Inflammatory macrophage (primary cell): ENCODE measurements at places on chromosomes 7 and 10.
A peak's percentile ranks its signal among the peaks of the same experiment; 100 is the strongest.

DNA sequence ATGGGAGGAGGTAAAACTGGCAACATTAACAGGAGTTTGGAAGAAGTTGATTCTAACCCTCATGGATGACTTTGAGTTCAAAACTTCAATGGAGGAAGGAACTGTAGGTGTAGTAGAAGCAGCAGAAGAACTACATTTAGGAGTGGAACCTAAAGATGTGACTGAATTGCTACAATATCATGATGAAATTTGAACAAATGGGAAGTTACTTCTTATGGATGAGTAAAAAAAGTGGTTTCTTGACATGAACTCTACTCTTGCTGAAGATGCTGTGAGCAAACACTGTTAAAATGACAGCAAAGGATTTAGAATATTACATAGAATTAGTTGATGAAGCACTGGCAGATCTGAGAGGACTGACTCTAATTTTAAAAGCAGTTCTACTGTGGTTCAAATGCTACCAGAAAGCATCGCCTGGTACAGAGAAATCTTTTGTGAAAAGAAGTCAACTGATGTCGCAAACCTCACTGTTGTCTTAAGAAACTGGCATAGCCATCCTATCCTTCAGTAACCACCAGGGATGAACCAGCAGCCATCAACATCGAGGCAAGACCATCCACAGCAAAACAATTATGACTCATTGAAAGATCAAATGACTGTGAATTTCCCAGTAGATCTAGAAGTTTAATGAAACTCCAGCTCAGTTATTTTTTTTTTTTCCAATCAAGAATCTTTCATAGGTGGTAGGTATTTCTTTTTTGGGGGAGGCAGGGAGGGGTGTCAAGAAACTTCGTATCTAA is 20.8 kb downstream of the BRAF start:
- DNase-seq: peak; percentile 7

DNA sequence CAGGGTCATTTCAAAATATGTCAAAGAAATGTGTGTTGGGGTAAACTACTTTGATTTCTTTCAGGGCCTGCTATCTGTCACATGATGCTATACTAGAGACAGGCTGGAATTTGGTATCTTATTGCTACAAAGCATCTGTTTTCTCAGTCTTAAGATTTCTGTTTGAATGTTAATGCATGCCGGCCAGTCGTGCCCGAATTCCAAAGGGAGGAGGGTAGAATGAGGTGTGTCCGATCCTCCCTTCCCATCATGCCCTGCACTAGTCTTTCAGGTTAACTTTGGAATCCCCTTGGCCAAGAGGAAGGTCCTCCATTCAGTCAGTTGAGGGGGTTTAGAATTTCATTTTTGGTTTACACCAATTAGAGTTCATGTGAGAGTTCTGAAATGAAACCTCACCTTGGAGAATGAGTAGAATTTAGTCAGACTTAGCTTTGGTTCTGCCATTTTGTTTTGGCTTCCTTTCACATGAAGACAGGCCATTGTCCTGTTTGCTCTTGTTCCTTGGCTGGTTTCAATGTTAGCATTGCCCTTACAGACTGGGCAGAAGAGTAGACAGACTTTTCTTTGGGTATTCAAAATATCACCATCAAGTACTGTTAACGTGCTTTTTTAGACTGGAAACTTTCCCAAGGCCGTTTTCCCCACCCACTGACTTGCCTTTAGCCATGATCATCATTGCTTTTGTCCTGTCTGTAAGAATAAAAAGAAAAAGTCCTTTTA is 95.8 kb downstream of the CAMK1D start:
- no peak for DNase-seq

GRCh38 chr10:20707251-20707650 is 189.9 kb downstream of the NEBL start:
- DNase-seq: no peak

GRCh38 chr7:150875791-150876190 is 23.5 kb downstream of the AOC1 start:
- no peak for DNase-seq

DNA sequence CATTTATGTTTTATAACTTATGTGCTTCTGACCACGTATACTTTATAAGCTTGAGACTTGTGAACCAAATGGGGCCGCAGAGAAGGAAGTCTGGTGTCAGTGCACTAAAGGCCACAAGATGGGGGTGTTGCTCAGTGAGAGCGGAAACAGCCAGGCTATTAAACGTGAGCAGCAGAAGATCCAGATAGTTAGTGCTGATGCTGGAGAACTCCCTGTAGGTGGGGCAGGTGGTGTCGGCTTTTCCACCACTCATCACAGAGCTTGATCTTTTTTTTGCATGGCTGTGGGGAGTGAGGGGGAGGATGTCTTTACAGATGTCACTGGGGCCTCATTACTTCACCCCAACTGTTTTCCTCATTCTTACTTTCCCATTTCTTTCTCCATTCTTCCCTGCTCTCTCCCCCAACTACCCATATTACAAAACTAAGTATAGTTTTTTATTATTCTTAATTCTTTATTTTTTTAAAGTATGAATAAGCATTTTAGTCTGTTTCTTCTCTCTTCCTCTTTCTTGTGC is 34.7 kb downstream of the ACADSB start:
- DNase-seq: peak; percentile 56

- no peak for DNase-seq
Measured at GRCh38 chr10:64275774-64276173, 754.6 kb downstream of the REEP3 start.

DNA sequence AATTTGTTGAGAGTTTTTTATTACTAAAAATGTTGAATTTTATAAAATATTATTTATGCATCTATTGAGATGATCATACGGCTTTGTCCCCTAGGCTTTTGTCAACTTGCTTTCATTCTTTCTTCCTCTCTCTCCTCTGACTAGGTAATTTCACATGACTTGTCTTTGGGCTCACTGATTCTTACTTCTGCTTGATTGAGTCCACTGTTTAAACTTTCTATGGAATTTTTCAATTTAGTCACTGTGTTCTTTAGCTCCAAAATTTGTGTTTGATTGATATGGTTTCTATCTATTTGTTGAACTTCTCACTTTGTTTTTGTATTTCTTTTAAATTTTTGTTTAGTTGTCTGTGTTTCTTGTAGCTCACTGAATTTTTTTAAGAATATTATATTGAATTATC is 65.9 kb upstream of the PTPRZ1 start:
- no peak for DNase-seq

GRCh38 chr7:43625453-43625852 is 42.5 kb downstream of the STK17A start:
- DNase-seq: no peak

DNA sequence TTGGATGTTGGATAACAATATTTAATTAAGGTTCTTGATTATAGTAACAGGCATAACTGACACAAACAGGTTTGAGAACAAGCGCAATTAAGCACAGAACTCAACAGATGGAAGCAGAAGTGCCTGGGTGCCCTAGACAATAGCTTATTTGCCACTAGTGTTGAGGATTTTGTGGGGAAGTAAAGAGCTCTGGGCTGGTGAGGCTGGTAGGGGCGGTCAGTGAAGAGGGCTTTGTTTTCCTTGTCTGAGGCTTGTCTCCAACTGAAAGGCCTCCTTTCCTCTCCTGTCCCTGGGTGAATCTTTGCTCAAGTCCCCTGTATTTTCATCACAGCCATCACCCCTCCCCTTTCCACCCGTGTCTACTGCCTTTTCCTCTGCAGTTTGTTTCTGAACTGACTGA is 104.6 kb downstream of the KAT6B start:
- no peak for DNase-seq

GRCh38 chr7:128841171-128841690 is 11.0 kb downstream of the FLNC start:
- no peak for DNase-seq

DNA sequence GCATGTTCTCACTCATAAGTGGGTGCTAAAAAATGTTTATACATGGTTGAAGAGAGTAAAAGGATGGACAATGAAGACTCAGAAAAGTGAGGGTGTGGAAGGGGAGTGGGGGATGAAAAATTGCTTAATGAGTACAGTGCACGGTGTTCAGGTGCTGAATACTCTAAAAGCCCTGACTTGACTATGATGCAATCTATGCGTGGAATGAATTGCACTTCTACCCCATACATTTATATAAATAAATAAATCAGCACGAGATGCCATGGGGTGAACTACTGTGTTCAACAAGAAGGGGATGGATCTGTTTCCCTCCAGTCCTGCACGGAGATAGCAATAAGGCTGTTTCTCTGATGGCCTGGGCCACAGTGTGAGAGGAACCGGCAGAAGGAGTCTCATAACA is 254.3 kb upstream of the LYZL1 start:
- no peak for DNase-seq

GRCh38 chr7:47080816-47081215 is 501.1 kb downstream of the TNS3 start:
- DNase-seq: no peak

GRCh38 chr10:65993451-65993850 is 932.4 kb upstream of the LRRTM3 start:
- no peak for DNase-seq

- DNase-seq: no peak
Measured at GRCh38 chr7:30911561-30911969, at the start of gene AQP1. Gene AQP1 (plus strand): TSS chr7:30911853. CDS start chr7:30911910, 57 bp downstream.

GRCh38 chr7:78473571-78474301 is 675.2 kb downstream of the PHTF2 start:
- DNase-seq: no peak

DNA sequence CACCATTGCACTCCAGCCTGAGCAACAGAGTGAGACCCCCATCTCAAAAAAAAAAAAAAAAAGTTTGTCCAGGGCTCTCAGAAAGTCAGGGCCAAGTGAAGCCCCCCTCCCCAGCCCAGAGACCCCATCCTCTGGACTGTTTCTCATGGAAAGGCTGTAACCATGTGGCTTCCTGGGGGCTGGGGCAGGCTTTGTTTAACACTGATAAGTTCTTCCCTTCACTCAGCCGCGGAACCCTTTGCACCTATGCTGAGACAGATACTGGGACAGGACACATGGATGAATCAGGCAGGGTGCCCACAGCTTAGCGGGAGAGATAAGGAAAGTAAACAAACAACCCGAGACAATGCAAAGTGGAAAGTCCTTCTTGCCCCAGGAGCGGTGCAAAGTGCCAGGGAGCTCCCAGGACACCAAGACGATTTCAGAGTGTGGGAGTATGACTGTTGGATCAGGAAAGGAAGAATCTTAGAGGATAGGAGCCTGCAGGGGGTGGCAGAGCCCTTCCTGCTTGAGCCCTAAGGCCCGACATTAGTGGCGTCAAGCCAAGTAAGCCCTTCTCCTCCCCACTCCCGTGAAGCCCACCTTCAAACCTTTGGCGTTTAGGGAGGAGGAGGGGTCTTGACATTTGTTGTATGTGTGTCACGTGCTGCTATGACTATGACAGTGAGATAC is 11.6 kb downstream of the MLXIPL start:
- DNase-seq: peak; percentile 31

- peak; percentile 55 for DNase-seq
Measured at GRCh38 chr7:66359656-66360211, 154.6 kb downstream of the TPST1 start.

DNA sequence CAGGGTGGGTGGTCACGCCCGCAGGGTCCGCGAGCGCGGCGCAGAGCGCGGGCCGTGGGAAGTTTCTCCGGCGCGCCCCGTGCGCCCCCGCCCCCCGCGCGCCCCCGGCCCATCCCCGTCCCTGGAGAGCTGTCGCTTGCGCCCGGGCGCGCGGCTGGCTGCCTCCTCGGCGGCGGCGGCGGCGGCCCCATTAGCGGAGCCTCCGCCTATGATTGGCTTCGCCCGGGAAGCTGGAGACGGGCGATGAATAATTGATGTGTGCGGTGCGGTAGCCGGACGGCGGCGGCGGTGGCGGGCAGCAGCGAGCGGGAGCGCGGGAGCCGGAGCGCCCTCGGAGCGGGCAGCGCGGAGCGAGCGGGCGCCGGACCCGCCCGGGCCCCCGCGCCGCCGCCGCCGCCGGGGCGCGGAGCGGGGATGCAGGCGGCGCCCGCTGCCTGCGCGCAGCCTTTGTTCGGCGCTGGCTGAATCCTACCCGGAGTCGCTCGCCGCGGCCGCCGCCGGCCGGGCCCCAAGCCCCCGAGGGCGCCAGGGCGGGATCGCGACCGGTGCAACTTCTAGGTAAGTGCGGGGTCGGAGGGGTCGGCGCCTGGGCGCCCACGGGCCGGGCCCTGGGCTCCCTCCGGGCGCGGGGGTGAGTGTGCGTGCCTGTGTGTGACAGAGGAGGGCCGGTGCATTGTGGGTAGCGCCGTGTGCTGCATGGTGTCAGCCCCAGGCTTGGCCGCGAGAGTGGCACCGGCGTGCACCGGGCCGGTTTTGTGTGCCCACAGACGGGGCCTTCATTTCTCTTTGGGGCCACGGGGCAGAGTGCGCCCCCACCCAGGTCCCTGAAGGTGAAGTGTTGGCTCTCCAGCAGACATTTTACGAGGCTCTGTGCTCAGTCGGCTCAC is 103.8 kb upstream of the PPIF start:
- DNase-seq: no peak

- DNase-seq: no peak
Measured at GRCh38 chr7:79520543-79520942, 67.1 kb upstream of the MAGI2 start.
